CD4-positive, alpha-beta T cell (primary cell): ENCODE measurements at places on chromosomes 2 and 18. TPM values are rescaled to one million over a fixed set of nuclear protein-coding genes. Genes with fewer than 3 reads are reported as not detected.

- H3K27ac ChIP-seq: no peak overlapping the region
- H3K4me1 ChIP-seq: peaks cover 18% of the 10 kb centered on the region
- no peaks in the 10 kb centered on the region for H3K36me3 ChIP-seq
- H3K27me3 ChIP-seq: peaks cover 7% of the 10 kb centered on the region
- no peak for DNase-seq
Measured at GRCh38 chr2:136424112-136424511, 306.2 kb upstream of the CXCR4 start.

DNA sequence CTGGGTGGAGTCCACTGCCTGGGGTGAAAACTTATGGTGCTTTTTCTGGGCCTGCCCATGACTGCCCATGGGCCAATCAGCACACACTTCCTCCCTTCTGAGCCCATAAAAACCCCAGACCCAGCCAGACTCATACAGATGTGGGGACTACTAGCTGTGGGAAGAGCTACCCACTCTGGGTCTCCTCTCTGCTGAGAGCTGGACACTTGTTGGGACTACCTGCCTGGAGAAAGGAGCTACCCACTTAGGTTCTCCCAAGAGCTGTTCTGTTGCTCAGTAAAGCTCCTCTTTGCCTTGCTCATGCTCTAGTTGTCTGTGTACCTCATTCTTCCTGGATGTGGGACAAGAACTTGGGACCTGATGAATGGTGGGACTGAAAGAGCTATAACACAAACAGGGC lies 119.6 kb upstream of the SLC38A11 start:
- H3K4me1 ChIP-seq: no peaks in the 10 kb centered on the region
- no peak for DNase-seq
- H3K27ac ChIP-seq: no peak overlapping the region
- no peak overlapping the region for H3K4me3 ChIP-seq
- no peaks in the 10 kb centered on the region for H3K36me3 ChIP-seq
- no peaks in the 10 kb centered on the region for H3K27me3 ChIP-seq

DNA sequence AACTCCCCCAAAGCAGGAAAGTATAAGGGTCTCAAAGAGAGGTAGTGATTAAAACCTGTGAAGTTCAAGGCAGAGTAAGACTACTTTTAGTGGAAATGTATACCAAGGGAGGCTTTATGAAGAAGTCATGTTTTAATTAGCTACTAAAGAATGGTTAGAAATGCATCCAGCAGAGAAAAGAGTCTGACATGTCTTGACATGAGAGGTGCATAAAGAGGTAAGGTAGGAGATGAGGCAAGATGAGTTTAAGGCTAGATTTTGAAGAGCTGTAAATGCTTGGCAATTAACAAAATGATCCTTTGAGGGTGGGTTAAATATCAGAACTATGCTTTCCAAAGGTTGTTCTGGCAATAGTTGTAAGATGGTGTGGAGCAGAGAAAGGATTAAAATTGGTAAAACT lies 88.7 kb upstream of the WDSUB1 start:
- no peaks in the 10 kb centered on the region for H3K27me3 ChIP-seq
- DNase-seq: no peak
- no peaks in the 10 kb centered on the region for H3K4me1 ChIP-seq
- H3K27ac ChIP-seq: no peak overlapping the region
- H3K4me3 ChIP-seq: no peak overlapping the region

PDCD1 gene
- 9.5 TPM for total RNA-seq

DNA sequence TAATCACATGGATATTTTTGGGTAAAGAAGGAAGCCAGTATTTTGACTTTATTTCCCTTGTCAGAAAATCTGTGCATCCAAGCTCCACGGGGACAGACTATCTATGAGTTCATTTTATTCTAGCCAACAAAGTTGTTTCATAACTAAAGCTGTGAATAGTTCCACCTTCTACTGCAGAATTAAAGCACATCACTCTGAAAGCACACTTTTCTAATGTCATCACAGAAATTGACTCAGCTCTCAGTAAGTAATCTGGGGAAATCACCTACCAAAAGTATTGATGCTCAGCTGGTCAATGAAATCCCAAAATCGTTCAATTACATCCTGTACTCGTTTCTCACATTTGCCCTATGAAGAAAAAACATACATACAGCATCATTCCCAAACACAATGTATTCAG lies 19.1 kb downstream of the IAH1 start:
- H3K4me1 ChIP-seq: no peaks in the 10 kb centered on the region
- no peaks in the 10 kb centered on the region for H3K27me3 ChIP-seq
- no peak overlapping the region for H3K27ac ChIP-seq
- no peak overlapping the region for H3K4me3 ChIP-seq
- no peak for DNase-seq

GRCh38 chr2:117833911-117834310 lies 19.4 kb downstream of the DDX18 start:
- peaks cover 44% of the 10 kb centered on the region for H3K36me3 ChIP-seq
- no peak for DNase-seq
- peaks cover 16% of the 10 kb centered on the region for H3K4me1 ChIP-seq
- H3K27ac ChIP-seq: no peak overlapping the region
- no peaks in the 10 kb centered on the region for H3K27me3 ChIP-seq
- no peak overlapping the region for H3K4me3 ChIP-seq

VIT gene
- not detected for total RNA-seq

CACNB4 gene
- total RNA-seq: 0.20 TPM

GRCh38 chr2:221747289-221747972 lies 175.3 kb upstream of the EPHA4 start:
- no peak for DNase-seq

GRCh38 chr2:21183726-21184125 lies 60.0 kb downstream of the TDRD15 start:
- H3K4me1 ChIP-seq: no peaks in the 10 kb centered on the region
- H3K27me3 ChIP-seq: no peaks in the 10 kb centered on the region
- no peak overlapping the region for H3K27ac ChIP-seq
- H3K36me3 ChIP-seq: no peaks in the 10 kb centered on the region
- no peak for DNase-seq

TSPYL6 gene
- total RNA-seq: not detected

DNA sequence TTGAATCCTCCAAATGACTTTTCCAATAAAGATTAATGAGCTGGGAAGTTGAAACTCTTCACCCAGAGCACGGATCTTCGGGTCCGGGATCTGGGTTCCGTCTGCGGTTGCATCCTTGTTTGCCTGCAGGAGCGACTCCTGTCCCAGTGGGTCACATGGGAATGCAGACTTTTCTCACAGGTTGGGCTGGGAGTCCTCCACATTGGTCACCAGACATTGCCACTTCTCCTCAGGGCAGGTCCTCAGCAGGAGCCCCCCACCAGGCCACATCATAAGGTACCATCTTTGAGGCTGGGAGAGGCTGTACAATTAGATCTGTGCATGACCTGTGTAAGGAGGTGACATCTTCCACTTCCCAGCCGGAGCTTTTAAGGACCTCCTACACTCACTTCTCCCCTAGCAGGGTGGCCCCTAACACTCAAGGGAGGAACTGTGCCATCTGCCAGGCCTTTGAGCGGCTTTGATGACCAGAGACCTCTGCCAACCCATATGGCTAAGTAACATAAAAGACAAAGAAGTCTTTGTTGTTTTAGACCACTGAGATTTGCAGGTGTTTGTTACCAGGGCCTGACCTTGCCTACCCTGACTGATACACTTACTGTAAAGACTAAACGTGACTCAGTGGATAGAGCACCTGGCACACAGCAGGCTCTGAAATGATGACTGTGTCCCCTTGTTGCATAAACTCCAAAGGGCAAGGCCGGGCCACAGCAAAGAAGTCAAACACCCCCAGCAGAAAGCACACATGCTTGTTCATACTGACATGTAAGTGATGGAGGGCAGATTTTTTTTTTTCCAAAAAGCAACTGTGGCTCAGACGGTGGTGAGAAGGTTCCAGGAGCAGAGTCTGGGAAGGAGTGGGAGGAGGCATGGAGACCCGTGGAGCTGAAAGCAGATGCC lies 7.9 kb upstream of the TEX51 start:
- H3K4me3 ChIP-seq: no peak overlapping the region
- no peaks in the 10 kb centered on the region for H3K27me3 ChIP-seq
- no peaks in the 10 kb centered on the region for H3K36me3 ChIP-seq
- H3K27ac ChIP-seq: no peak overlapping the region
- peaks cover 11% of the 10 kb centered on the region for H3K4me1 ChIP-seq

C2orf76 gene
- total RNA-seq: 4.5 TPM

- peaks cover 10% of the 10 kb centered on the region for H3K4me1 ChIP-seq
- no peak overlapping the region for H3K4me3 ChIP-seq
- H3K27ac ChIP-seq: no peak overlapping the region
- no peaks in the 10 kb centered on the region for H3K27me3 ChIP-seq
Measured at GRCh38 chr2:11876889-11877288, 130.5 kb downstream of the LPIN1 start.

- H3K27me3 ChIP-seq: no peaks in the 10 kb centered on the region
- no peaks in the 10 kb centered on the region for H3K4me1 ChIP-seq
- H3K27ac ChIP-seq: no peak overlapping the region
- no peak for DNase-seq
- H3K4me3 ChIP-seq: no peak overlapping the region
- H3K36me3 ChIP-seq: no peaks in the 10 kb centered on the region
Measured at GRCh38 chr18:37714691-37715090, 149.1 kb upstream of the CELF4 start.

GRCh38 chr2:164746713-164747112 lies 94.9 kb downstream of the COBLL1 start:
- H3K27me3 ChIP-seq: no peaks in the 10 kb centered on the region
- no peak overlapping the region for H3K27ac ChIP-seq
- DNase-seq: no peak
- no peaks in the 10 kb centered on the region for H3K4me1 ChIP-seq
- H3K4me3 ChIP-seq: no peak overlapping the region

GRCh38 chr2:150710041-150710440 lies 222.6 kb upstream of the RND3 start:
- DNase-seq: no peak
- no peak overlapping the region for H3K4me3 ChIP-seq

DNA sequence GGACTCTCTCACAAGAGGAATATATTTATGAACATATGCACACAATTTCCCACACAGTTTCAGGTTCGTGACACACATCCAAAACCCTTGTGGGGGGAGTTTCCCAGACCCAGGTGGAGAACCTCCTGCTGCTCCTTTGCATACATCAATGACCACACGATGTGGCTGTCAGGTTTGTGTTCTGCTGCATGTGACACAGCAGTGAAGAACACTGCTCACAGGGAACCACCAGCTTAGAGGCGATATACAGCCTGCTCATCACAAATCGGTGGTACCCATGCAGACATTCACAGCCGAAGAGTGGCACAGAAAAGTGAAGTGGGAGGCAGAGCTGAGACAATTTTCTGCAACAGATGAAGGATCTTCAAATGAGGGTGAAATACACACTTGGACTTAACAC lies 175.6 kb upstream of the ZFP36L2 start:
- H3K36me3 ChIP-seq: peaks cover 14% of the 10 kb centered on the region
- no peak overlapping the region for H3K4me3 ChIP-seq
- DNase-seq: no peak
- no peaks in the 10 kb centered on the region for H3K4me1 ChIP-seq

SERPINB4 gene
- not detected for total RNA-seq

- H3K4me3 ChIP-seq: no peak overlapping the region
- no peaks in the 10 kb centered on the region for H3K36me3 ChIP-seq
- no peak for DNase-seq
- H3K27ac ChIP-seq: no peak overlapping the region
- peaks cover 2% of the 10 kb centered on the region for H3K27me3 ChIP-seq
- H3K4me1 ChIP-seq: no peaks in the 10 kb centered on the region
Measured at GRCh38 chr2:13021470-13021957, 304.8 kb downstream of the TRIB2 start.

DNA sequence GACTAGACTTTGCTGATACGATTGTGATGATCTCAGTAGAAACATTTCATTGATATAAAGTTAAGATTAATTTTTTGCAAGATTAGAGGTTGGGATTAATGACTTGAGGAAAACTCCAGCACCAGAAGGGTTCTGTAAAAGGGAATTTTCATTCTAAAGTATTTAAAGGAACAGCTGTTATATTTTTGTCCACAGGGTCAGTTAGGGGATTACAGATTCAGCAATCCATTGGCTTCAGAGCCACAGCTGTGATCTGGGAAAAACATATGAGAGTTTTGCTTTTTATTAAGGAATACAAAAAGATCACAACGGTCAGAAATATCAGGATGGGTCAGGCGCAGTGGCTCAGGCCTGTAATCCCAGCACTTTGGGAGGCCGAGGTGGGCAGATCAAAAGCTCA lies 19.6 kb upstream of the REV1 start:
- no peak overlapping the region for H3K27ac ChIP-seq
- H3K27me3 ChIP-seq: no peaks in the 10 kb centered on the region
- H3K36me3 ChIP-seq: no peaks in the 10 kb centered on the region
- DNase-seq: no peak

DQX1 gene
- total RNA-seq: 0.22 TPM

DNA sequence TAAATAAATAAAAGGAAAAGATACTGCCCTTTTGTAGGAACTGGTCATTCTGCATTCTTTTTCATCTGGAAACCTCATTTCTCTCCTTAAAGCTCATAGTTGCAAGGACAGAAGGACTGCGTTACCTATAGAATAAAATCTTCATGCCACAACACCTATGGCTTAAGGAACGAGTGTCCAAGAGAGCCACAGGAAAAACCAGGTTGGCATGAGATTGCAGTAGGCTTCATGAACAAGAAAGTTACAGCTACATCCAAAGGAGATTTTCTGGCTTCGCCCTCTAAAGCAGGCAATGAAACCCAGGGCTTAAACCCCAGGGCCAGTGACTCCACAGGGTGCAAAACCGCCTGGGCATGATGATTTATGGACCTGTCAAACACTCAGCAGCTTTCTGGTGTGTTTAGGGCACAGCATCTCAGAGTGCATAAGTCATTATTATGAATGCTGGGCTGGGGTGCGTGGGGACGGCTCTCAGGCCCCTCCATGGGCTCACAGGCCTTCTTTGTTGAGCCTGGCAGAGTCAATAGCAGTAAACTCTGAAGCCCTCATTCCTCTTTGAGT lies 30.7 kb upstream of the PIEZO2 start:
- H3K27ac ChIP-seq: no peak overlapping the region
- no peaks in the 10 kb centered on the region for H3K36me3 ChIP-seq
- DNase-seq: no peak
- H3K4me3 ChIP-seq: no peak overlapping the region
- H3K27me3 ChIP-seq: no peaks in the 10 kb centered on the region

GRCh38 chr18:13989199-13989598 lies 73.9 kb upstream of the MC2R start:
- no peaks in the 10 kb centered on the region for H3K4me1 ChIP-seq
- no peak overlapping the region for H3K4me3 ChIP-seq
- no peak overlapping the region for H3K27ac ChIP-seq
- H3K27me3 ChIP-seq: no peaks in the 10 kb centered on the region
- no peak for DNase-seq

- no peak overlapping the region for H3K27ac ChIP-seq
- no peaks in the 10 kb centered on the region for H3K27me3 ChIP-seq
- no peak for DNase-seq
- no peaks in the 10 kb centered on the region for H3K4me1 ChIP-seq
- no peaks in the 10 kb centered on the region for H3K36me3 ChIP-seq
Measured at GRCh38 chr2:173254659-173255058, 100.0 kb upstream of the CDCA7 start.

GRCh38 chr2:5777131-5777535 lies 84.9 kb downstream of the SOX11 start:
- H3K4me1 ChIP-seq: no peaks in the 10 kb centered on the region
- no peak for DNase-seq
- H3K4me3 ChIP-seq: no peak overlapping the region

DPYSL5 gene
- not detected for total RNA-seq
